ENCODE measurements at places on chromosomes 4 and X.
A peak's percentile ranks its signal among the peaks of the same experiment; 100 is the strongest.

- no peak for DNase-seq
Observed at GRCh38 chrX:118853596-118853995, 30.0 kb downstream of the ZCCHC12 start.

GRCh38 chr4:83771113-83771705 lies 235.3 kb downstream of the GPAT3 start:
- DNase-seq, result no peak

DNA sequence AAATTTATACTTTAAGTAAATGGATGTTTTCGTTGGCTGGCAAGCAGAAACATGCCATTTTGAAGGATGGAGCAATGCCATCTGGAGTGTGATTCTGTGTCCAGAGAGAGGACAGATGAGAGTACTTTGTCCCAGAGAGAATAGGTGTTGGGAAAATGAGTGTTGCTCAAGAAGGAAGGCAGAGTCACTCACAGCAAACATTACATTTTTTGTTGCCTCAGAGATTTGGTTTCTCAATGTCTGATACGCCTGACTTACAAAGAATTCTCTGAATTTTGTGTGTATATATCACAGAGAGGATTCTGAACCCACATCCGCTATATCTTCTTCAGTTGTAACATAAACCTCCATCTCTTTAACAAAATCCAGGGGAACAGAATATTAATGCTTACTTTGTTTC lies 102.8 kb upstream of the PCDH18 start:
- DNase-seq, result no peak

- peak; percentile 83 for DNase-seq
Observed at GRCh38 chr4:67934628-67935027, 28.7 kb downstream of the TMPRSS11A start.

- peak; percentile 73 for DNase-seq
Observed at GRCh38 chrX:110407910-110408545, 49.4 kb downstream of the RTL9 start.

GRCh38 chrX:153334654-153335295 lies 822 bp downstream of the ZNF275 start:
- DNase-seq, result no peak

GRCh38 chr4:100525686-100526085 lies 7.9 kb upstream of the EMCN start:
- no peak for DNase-seq

- DNase-seq, result no peak
Observed at GRCh38 chrX:109739625-109740432, 6.8 kb upstream of the ACSL4 start.

GRCh38 chrX:23797371-23798128 lies 14.6 kb downstream of the SAT1 start:
- peak; percentile 61 for DNase-seq

DNA sequence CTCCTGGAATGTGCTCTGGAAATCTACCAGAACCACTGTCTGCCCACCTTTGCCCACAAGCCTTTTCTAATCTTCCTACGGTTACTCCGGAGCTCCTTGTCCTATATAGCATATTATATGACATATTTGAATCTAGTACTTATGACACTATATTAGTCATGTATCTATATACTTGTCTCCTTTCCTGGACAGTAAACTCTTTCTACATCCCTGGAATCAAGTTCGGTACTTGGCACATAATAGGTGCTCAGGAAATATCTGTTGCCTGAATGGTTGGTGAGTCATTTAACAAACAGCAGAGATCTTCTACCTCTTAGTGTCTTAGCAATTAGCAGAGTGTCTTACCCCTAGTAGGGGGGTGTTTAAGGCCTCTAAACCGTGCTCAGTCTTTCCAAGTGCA lies 123.6 kb downstream of the RELL1 start:
- no peak for DNase-seq

DNA sequence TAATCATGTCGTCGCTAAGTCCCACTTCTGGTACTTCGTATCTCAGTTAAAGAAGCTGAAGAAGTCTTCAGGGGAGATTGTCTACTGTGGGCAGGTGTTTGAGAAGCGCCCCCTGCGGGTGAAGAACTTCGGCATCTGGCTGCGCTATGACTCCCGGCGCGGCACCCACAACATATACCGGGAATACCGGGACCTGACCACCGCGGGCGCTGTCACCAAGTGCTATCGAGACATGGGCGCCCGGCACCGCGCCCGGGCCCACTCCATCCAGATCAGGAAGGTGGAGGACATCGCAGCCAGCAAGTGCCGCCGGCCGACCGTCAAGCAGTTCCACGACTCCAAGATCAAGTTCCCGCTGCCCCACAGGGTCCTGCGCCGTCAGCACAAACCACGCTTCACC lies 11.3 kb downstream of the PNCK start:
- DNase-seq, result no peak

GRCh38 chrX:15188039-15188438 lies 81.8 kb downstream of the ASB9 start:
- DNase-seq, result no peak

GRCh38 chrX:10514891-10515290 lies 105.5 kb downstream of the MID1 start:
- DNase-seq, result no peak

DNA sequence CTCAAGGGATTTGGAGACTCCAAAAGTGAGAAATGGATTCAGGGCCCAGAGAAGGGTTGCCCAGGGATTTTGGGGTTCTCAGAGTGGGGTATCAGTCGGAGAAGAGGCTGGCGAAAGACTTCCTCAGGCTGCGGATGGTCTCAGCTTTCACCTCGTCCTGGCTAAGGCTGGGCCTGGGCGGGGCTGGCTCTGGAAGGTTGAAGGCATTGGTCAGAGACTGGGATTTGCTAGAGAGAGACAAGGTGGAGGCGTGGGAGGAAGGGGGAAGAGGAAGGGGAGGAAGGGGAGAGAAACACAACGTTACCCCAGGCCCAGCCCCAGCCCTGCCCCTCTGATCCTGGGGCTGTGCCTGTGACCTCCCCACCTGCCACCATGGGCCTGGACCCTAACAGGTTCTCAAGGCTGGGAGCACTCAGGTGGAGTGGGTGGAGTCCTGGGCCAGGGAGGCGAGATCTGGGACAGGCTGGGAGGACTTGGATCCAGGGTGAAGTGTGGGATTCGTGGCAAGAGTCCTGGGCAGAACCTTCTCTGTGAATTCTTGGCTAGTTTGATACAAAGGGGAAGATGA lies 9.4 kb upstream of the TIMP1 start:
- DNase-seq, result no peak

All from NCI-H748 treated with DMSO at 0.1 percent for 48 hours (cell line).